ENCODE measurements at places on chromosomes 7 and 10. TPM values are rescaled to one million over a fixed set of nuclear protein-coding genes. Genes with fewer than 3 reads are reported as not detected.
A peak's percentile ranks its signal among the peaks of the same experiment; 100 is the strongest.

DNA sequence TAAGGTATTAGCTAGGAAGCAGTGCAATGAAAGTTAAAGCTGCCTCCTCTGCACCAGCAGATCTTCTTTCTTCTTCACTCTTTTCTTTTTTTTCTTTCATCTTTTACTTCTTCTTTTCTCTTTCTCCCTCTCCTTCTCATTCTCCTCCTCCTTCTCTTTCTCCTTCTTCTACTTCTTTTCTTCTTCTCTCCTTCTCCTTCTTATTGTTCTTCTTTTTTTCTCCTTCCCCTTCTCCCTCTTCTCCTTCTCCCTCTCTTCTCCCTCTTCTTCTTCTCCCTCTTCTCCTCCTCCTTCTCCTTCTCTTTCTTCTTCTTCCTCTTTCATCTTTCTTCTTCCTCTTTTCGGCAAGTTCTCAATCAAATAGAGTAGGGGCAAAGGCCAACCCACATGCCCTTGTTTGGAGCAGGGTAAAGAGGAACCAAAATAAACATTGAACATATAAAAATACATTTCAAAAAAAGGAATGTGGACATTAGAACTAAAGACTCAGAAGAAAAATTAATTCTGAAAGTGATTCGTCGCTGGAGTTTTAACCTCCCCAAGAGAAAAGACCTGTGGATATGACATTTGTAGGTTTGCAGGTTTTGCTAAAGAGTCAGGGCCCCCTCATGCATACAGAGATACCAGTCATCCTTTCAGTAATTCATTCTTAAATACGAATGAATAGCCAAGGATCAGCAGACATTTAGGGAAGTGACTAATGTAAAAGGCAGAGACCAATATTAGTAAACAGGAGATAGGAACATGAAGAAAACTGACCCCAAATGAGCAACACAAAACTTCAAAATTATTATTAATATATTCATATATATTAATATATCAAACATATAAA, 93.0 kb upstream of the RSU1 start:
- no peak for DNase-seq

DNA sequence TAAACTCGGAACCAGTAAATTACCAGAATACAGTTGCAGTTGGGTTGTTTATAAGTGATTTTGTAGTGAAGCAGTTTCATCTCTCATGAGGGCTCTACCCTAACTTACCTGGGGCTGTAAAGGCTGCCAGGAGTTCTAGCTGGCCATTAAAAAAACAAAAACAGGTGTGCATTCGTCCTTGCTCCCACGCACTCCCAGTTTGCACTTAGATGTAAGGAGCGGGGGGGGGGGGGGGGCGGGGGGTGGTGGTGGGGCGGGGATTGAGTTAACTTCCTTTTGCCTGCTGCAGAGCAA, 2.3 kb upstream of the PFKFB3 start:
- no peak for DNase-seq

DNA sequence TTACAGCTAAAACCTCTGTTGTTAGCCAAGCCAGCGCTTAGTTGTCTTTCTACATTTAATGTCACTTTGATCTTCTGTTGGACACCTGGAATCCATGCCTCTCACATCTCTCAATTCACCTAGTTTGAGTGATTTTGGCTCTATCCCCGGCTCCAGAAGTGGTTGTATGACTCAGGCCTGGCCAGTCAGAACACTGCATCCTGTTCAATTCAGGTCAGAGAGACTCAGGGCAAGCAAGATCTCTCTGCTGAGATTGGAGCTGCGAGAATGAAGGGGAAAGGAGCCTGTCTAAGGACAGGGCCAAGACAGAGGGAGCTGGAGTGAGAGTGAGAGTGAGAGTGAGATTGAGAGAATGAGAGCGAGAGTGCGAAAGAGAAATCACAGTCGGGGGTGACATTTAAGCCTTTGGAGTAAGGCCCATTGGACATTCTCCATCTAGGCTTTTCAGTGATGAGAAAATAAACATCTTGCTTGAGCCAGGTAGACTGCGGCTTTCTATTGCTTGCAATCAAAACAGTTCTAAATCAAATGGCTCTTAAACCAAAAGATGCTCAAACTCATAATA, 83.3 kb upstream of the DYNC1I1 start:
- peak; percentile 55 for DNase-seq

TLX1 gene
- not detected for total RNA-seq

Data from bronchial epithelial cell (primary cell).